ENCODE measurements at places on chromosomes 3 and 15. TPM values are rescaled to one million over a fixed set of nuclear protein-coding genes. Genes with fewer than 3 reads are reported as not detected.

DNA sequence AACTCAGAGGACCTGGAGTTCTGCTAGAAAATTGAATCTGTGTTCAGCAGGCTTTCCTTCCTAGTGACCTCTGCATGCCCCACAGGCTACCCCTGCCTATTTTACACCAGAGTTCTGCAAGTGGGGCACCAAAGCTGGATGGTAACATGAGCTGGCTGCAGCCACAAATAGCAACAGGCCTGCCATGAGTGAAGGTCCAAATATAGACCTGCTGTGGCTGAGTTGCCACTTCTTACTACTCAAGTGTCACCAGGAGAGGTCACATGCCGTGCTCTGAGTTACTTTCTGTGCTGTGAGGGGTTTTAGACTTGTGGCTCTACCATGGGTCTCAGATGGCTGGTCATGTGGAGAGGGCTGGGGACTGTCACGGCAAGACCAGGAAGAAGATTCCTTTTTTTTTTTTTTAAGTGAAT lies at the start of gene FSD2:
TSS of gene FSD2 (minus strand) at position 76 of the 413 bp plus-strand sequence. CDS start 18,679 bp downstream, outside the sequence.
- no peak for DNase-seq

GRCh38 chr3:140022066-140022770 lies 87.2 kb downstream of the CLSTN2 start:
- no peak for DNase-seq

Gene RBP2
- total RNA-seq: not detected

DNA sequence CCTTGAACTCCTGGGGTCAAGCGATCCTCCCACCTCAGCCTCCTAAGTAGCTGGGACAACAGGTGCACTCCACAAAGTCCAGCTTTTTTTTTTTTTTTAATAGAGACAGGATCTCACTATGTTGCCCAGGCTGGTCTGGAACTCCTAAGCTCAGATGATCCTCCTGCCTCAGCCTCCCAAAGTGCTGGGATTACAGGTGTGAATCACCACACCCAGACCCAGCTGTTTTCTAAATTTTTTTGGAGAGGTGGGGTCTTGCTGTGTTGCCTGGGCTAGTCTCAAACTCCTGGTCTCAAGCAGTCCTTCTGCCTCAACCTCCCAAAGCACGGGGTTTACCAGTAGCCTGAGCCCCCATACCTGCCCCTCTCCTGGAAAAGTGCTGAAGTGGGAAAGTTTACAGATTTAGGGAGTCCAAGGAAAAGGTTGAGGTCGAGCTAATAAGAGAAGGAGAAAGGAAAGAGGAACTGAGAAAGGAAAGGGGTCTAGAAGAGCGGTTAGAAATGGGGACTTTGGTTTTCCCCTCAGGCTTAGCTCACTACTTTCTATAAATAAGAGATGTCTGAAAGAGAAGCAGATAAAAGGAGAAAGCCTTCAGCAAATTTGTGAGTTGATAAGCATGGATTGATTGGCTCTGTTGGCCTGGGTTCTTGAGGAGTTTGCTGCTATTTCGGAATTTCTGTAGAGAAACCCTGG lies 23.6 kb downstream of the UBE2E1 start:
- no peak for DNase-seq

DNA sequence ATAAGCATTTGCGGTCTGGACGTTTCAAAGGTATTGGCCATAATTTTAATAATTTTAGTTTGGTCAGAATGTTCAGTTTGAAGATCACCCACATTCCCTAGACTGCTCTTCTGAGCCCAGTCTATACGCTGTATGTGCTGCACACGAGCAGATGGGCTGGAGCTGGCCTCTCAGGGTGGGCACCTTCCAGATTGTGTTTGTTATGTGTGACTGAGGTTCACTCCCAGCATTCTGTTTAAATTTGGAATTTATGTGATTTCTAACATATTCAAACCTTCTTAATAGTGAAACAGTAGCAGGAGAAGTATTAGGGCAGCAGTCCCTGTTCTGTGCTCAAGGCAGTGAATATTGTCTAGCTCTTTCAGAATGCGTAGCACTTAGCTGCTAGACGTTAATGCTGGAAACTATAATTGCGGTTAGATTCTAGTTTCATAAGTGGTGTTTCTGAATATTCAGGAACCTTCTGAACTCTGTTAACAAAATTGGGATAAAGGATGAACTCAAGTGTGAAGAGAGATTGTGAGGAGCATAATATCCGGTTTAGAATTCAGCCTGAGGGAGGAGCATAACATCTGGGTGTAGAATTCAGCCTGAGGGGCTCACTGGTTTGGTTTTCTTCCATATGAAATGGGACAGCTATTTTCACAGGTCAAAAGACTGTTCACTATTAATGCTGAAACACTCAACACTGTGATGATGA lies 68.6 kb upstream of the RPL35A start:
- DNase-seq: no peak

GRCh38 chr3:58049143-58049785 lies 41.0 kb downstream of the FLNB start:
- DNase-seq: no peak

DNA sequence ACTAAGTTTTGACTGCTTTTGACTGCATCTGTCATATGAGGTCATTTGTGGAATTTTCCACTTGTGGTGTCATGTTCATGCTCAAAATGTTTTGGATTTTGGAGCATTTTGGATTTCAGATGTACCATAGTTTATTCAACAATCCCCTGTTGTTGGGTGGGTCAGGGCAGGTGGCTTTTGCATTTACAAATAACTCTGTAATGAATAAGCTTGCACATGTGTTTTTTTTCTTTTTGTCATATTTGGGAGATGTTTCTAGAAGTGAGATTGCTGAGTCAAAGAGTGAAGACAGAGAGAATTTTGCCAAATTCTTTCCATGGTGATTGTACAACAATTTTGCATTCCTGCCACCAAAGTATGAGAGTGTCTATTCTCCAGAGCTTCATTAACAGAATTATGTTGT lies 62.4 kb upstream of the ADPGK start:
- DNase-seq: no peak

Gene TRH
- not detected for total RNA-seq

Gene NRROS
- total RNA-seq: 0.50 TPM

GRCh38 chr3:127462111-127462655 lies 128.3 kb downstream of the TPRA1 start:
- no peak for DNase-seq

GRCh38 chr3:195859846-195860411 lies 48.2 kb upstream of the MUC4 start:
- no peak for DNase-seq

DNA sequence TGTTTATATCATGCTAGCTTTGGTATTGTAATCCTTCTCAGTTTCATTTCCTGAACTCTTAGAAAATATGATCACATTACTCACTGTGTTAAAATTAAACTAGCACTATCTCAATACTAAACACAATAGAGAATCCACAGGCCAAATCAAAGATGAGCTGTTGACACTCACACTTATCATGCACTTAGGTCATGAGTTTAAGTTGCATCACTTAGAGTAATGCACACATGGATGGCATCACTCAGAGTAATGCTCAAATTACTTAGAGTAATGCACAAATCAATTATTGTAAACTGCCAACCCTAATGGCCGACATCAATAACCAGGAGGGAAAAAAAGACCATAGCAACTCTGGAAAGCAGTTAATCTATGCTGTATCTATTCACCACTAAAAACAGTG lies 40.0 kb upstream of the MCF2L2 start:
- DNase-seq: no peak

- DNase-seq: no peak
These were observed 385.4 kb downstream of the MECOM start for GRCh38 chr3:169278092-169278491.

- no peak for DNase-seq
These were observed 786.6 kb upstream of the DPPA4 start for GRCh38 chr3:110123946-110124345.

DNA sequence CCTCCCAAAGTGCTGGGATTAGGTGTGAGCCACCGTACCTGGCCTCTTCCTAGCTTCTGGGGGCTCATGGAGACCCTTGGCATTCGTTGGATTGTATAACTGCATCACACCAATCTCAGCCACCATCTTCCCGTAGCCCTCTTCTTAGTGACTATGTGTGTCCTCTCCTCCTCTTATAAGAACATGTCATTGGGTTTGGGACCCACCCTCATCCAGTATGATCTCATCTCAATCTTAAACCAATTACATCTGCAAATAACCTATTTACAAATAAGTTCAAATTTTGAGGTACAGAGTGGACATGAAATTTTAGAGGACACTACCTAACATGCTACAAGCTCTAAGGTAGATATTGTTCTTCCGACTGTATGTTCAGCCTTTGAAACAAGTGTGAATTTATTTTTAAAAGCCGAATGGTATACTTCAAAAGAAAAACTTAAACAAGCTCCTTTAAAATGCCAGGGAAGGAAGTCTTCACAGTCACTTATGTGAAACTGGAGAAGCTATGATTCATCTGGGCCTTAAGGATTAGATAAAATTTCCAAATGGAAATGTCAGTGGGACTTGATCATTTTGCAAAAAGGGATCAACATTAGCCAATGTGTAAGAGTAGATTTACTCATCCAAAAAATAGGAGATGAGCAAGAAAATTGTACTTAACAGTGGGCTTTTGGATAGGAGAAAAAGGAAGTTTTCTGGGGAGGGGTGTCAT lies 225.7 kb downstream of the MEX3B start:
- DNase-seq: no peak

- DNase-seq: no peak
These were observed 54.9 kb downstream of the SPSB4 start for GRCh38 chr3:141105828-141106628.

- DNase-seq: no peak
These were observed 38.5 kb downstream of the SCN11A start for GRCh38 chr3:39013289-39013688.

Gene CD276
- 196 TPM for total RNA-seq

DNA sequence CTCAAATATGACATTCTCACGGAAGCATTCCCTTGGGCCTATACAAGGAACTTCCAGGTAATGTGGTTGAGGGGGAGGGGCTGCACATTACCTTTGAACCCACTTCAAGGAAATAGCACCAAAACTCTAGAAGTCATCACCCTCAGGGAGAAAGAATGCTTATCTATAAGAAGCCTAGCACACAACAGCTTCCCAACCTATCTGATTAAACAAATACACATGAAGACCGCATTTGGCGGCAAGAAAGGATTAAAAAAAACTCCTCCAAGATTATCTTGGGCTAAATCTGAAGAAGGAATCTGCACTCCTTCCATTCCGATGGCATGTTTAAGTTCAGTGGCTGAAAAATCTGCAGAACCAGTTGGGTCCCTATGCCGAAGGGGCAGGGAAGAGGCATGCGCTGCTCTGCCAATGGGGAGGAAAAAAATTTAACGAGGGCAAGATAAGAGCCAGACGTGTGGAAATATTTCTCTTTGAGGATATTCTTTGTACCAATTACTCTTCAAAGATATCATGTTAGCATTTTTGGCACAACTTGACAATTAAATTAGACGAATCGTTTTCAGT lies 82.0 kb upstream of the WNT5A start:
- DNase-seq: no peak

DNA sequence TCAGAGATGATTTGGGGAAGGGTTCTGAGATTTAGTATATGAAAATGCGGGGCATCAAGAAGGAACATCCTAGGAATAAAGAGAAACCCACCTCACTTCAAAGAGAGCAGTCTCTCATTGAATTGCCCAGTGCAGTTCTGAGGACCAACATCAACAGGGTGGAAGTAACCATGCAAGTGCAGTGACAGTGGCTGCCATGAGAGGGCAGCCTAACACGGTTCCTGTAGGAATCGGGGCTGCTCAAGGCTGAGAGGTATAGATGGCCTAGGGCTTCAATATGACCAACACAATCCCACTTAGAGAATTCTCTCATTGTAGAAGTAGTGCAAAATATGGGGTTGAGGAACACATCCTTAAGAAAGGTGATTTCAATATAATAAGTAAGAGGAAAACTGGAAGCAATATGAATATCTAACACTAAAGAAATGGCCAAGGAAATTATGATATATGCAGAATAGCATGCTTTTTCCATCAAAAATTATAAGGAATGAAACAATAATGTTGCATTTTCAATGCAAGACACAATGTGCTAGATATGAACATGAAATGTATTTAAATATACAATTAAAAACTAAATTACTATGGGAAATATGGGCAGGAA lies 51.1 kb upstream of the ARRDC4 start:
- DNase-seq: no peak

DNA sequence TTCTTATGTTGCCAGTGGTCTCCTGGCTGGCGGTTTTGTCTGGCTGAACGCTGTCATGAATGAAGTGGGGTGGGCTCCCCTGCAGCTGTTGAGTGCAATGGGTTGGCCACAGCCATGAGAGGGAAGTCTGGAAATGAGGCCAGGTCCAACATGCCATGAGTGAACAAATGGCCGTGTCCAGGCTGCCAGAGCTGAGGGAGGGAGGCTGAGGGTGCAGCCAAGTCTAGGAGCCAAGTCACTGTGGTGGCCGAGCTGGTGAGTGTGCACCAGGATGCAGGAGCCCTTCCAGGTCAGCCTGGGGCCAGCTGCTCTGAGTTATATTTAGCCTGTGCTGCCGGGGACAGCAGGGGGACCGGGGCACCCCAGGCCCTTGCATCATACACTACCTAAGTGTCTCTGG lies 24.7 kb upstream of the PRR23E start:
- DNase-seq: peak; percentile 52

- no peak for DNase-seq
These were observed 51.0 kb downstream of the REC114 start for GRCh38 chr15:73493922-73494321.

DNA sequence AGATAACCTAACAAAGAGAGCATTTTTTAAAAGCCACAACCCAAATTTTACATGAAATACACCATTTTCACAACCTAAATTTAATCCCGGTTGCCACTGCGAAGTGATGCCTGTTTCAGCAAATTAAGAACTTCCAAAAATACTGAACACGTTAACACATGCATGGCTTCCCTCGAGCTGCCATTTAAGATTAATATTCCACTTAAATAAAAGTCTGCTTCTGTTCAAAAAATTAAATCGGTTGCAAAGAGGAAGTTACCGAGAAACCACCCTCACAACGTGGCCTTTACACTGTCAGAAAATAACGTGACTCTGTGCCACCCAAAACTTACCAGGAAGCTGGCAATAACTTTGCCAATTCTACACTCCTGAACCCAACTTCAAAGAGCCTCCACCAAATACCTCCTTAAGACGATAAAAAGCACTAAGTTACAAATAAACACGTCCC lies 1.2 kb downstream of the TBL1XR1 start:
- DNase-seq: no peak

Gene MAP6D1
- 8.3 TPM for total RNA-seq
